ENCODE measurements at places on chromosomes 6 and 20. TPM values are rescaled to one million over a fixed set of nuclear protein-coding genes. Genes with fewer than 3 reads are reported as not detected.
A peak's percentile ranks its signal among the peaks of the same experiment; 100 is the strongest.

DNA sequence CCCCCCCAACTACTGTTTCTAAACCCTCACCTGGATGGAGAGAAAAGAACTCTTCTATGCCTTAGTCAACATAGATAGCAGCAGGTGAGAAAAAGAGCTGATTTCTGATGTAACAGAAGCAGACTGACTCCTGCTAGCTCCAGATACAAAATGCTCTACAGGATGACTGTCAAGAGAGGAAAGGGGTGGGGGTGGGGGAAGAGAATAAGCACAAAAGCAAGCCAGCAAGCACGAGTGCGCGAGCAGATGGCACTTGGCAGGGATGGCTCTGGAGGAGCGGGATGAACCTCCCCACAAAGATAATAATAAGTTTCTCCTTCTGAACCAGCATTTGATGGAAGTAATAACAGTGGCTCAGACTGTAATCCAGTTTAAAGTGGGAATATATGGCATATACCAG lies 45.6 kb upstream of the SPDEF start:
- DNase-seq = no peak

GRCh38 chr6:105967917-105968602 lies 118.1 kb upstream of the PRDM1 start:
- no peak for DNase-seq

DNA sequence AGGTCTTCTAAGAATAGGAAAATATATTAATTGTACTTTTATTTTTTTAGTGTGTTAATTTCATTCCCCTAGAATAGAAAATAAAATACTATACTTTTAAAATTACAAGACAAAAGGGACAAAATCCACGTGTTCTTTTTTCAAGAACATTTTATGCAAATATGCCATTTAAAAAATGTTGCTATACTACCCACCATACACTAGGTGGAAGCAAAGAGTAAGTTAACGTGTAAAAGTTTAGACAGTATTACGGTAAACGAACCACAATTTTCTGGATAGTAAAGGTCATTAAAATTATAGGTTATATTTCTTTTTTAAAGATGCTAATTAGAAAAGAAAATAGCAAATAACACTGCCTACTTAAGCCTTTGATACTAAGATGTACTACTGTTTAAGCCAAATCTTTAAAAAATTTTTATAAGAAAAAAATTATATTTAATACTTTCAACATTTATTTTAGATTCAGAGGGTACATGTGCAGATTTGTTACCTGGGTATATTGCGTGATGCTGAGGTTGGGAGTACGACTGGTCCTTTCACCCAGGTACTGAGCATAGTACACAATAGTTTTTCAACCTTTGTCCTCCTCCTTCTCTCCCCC lies 287.6 kb downstream of the PHF3 start:
- peak; percentile 7 for DNase-seq

GRCh38 chr20:59784365-59784764 lies 149.1 kb downstream of the SYCP2 start:
- DNase-seq = no peak

DNA sequence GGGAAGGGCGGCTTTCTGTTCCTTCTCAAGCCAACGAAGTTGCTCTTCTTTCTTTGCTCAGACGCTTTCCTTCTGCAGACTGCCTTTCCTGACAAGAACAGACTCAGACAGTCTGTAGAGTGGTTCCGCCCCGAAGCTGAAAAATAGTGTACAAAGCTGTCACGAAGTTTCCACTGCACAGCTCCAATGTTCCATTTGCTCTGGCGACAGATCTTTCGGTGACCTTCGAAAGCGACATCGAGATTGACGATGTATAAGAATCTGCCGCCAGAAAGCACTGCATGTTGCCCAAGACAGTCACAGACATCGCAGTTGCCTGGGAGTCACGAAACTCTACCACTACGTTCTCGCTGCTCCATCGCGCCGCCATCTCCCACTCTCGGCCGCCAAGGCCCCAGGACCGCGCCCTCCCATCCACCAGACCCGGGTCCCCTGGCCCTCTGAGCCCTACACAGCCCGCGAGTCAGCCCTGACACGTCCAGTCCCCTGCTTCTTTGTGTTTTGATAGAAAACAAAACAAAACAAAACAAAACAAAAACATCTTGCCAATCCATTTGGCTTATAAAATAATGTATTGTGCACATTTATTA lies 42.1 kb upstream of the ZNF184 start:
- DNase-seq = no peak

DNA sequence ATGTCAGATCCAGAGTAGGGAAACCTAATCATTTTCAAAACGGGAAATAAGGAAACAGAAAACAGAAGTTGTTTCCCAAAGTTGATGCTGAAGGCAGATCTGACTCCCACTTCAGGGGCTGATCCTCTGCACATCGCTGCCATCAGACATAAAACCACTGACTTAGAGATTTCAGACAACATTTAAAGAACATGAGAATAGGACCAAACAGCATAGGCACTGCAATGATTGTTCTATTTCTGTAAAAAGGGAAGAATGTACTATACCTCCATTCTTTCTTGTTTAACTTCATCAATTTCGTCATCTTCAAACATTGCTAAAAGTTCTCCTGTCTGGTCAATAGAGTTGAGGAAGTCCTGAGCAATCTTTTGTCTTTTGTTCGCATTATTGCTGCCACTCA lies 324.7 kb upstream of the RUNX2 start:
- no peak for DNase-seq

- no peak for DNase-seq
Measured at GRCh38 chr20:16444057-16444777, 129.0 kb downstream of the KIF16B start.

DNA sequence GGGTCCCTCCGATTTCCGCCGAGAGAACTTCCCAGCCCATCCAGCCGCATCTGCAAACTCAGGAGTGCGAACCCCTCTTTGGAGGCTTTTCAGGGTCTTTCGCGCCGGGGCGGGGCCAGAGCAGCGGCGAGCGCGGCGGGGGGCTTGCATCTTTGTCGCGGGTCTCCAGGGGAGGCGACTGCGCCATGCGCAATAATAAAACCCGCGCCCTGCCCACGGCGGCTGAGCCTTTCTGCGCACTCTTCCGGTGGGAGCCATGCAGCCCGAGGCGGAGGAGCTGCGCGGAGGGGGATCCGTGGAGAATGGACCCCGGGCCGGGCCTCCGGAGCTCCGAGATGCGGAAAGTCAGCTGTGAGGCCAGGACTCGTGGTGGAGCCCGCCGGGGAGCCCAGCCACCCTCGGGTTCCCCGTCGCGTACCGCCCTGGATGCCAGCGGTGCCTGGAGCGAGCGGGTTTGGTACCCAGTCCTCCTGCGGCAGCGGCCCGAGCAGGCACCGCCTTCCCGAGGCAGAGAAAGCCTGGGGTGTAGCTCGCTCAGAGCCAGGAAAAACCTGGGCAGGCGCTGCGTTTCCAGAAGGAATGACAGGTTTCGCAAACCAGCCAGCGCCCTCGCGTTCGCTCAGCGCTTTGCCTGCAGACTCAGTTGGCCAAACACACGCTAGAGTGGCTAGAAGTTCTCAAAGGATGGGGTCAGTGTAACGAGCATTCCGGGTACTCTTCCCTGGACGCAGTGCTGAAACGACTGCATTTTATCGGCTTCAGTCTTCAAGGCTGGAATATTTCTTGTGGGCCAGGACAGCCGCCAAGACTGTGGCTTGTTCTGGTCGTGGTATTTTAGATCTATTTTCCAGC lies 1.2 kb downstream of the AKAP12 start:
- peak; percentile 66 for DNase-seq

DNA sequence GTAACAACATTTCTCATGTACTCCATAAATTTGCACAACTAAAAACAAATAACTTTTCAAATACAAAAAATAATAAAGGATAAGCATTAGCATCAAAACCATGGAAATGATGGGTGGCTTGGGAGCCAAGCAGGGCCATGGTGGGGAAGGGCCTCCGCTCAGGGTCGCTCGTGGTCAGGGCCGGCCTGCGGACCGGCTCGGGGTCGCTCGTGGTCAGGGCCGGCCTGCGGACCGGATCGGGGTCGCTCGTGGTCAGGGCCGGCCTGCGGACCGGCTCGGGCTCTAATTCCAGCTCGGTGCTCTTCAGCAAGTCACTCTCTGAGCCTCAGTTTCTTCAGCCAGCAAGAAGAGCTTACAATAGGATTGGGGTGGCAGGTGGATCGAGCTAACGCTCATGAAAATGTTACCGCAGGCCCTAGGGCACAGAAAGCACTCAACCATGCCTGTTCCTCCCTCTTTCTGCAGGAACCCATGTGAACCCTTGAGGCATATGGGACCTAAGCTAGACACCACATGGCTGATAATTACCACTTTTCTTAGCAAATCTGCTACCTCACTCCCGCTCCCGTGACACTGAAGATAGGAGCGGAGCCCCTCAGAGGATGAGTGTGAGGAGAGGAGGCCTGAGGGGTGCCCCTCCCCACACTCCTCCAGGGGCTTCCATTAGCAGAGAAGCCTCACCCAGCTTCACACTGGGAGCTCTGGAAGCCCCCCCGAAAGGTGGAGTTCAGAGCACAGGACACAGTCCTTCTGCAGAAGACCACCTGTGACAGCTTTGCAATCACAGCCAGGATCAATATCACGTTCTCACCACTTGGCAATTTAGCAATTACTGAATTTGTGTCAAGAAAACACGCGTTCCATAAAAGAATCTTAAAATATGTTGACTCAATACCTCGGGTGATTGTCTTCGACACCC lies 103.0 kb downstream of the PSMB1 start:
- no peak for DNase-seq

- no peak for DNase-seq
Measured at GRCh38 chr20:39773380-39774000, 811.3 kb downstream of the DHX35 start.

- no peak for DNase-seq
Measured at GRCh38 chr6:20483887-20484497, 50.3 kb upstream of the CDKAL1 start.

GRCh38 chr6:167845856-167846255 lies 19.1 kb downstream of the AFDN start:
- DNase-seq = no peak

DNA sequence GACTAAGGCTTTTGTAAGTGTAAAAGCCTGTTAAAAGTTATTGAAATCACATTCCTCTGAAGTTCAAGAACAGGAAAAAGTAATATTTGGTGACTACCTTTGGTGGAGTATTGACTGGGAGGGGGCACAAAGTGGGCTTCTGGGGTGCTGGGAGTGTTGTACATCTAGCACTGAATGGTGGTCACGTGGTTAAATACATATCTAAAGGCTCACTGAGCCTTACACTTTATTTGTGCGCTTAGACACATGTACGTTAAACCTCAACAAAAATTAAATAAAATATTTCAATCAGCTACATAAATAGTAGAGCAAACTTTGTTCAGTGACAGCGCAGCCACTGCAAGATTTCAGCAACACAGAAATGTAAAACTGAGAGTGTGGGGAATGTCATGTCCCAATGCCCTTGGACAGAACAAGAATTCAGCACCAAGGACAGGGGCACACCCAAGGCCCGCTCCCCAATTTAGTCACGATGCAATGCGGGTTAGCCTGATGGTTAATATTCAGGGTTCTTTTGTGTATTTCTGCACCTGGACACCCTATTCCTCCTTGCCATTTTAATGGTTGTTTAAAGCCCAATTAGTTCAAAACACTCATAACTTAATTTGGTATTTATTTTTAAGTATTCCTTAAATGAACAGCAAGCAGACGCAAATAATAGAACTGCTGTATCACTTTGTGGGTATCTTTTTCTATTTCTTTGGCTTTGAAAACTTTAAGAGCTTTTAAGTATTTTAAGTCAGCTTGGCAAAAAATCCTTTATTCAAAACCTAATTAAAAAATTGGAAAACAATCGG lies 37.4 kb downstream of the ANGPT4 start:
- no peak for DNase-seq

DNA sequence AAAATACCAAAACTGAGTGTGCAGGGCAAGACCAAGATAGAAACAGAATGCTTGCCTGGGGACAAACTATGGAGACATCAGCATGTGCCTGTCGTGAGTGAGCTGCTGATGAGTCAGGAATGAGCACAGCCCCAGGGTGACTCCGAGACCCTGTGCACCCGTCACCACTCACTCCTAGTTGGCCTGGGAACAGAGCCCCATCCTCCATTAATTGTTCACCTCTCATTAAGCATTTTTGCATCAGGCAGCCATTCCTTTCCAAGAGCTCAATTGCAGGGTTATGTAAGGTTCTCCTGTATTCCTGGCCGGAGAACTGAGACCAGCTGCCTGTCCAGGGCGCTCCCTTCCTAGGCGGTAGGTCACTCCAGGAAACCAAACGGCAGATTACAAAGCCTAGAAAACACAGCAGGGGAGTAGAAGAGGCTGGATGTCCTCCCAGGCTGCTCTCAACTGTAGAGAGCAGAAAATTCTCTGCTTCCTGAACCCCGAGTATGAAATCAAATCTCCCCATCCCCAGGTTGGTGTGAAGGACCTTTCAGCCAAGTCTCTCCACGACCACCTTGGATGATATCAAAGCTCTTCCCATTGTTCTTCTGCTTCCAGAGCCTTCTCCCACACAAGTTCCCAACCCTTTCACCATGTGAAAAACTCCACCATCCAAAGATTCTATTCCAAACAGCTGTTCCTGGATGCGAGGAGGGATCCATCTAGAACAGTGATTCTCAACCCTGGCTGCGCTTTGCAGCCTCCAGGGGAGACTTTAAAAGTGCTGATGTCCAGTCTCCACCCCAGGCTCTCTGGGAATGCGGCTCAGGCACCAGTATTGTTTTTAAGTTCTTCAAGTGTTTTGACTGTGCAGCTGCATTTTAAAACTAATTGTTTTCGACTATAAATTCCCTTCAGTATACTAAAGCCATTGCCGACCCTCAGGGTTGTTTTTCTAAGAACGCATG lies 532.6 kb upstream of the JARID2 start:
- peak; percentile 82 for DNase-seq

DNA sequence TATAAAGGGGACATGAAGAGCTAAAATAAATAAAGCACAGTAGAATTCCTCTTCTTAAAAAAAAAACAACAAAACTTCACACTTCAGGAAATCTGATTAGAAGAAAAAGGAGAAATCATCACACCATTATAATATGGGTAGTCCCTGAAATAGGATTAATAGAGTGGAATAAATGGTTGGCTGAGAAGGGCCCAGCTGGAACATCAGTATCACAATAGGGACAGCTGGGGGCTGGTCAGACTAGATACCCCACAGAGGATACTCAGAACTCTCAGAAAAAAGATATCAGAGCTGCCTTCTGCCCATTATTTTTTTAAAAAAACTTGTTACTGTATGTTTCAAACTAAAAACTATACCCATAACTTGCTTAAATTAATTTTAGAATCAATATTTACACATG lies 75.2 kb downstream of the DST start:
- no peak for DNase-seq

The CGA gene
- total RNA-seq = not detected

The SLC4A11 gene
- 6.7 TPM for total RNA-seq

The PRPH2 gene
- 0.50 TPM for total RNA-seq

The CLIC5 gene
- not detected for total RNA-seq

The GABRR1 gene
- not detected for total RNA-seq

The GSTA2 gene
- 0.50 TPM for total RNA-seq

The SLC26A8 gene
- total RNA-seq = not detected

Data from mammary epithelial cell (primary cell).